ENCODE measurements at places on chromosomes 7 and 10.

DNA sequence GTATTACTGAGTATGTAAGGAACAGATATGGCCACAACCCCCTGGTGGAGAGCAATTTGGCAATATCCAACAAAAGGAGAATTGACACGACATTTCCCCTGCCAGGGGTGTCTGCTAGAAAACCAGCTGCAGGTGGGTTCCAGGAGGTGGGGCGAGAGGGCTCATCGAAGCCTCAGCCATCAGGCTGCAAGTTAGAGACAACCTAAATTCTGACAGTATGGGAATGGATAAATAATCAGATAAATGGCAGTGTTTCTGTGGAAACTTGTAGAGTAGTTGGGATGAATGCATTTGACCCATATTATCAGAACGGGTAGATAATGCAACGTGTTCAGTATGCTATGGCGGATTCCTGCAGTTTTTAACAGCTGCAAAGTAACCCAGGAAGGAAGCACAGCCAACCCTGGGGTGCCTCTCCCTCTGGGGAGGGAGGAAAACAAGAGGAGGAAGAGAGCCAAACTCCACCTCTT lies 3.5 kb downstream of the TMEM273 start:
- DNase-seq = no peak

GRCh38 chr10:3287572-3288445 lies 115.2 kb upstream of the PITRM1 start:
- no peak for DNase-seq

DNA sequence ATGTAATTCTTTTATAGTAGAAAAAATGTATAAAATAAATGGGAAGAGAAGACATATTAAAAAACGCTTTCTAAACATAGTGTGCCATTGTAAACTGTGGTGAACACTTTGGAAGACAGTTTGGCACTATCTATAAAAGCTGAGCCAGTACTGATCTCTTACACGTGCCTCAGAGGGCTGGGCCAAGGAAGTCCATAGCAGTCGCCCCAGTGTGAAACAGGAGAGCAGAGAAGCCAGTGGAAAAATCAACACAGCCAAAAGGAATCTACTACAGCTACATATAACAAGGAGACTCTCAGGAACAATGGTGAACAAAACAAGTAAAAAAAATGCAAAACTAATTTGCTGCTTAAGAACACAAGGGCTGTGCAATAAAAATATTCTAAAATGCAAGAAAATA lies 20.6 kb downstream of the SEPHS1 start:
- no peak for DNase-seq

DNA sequence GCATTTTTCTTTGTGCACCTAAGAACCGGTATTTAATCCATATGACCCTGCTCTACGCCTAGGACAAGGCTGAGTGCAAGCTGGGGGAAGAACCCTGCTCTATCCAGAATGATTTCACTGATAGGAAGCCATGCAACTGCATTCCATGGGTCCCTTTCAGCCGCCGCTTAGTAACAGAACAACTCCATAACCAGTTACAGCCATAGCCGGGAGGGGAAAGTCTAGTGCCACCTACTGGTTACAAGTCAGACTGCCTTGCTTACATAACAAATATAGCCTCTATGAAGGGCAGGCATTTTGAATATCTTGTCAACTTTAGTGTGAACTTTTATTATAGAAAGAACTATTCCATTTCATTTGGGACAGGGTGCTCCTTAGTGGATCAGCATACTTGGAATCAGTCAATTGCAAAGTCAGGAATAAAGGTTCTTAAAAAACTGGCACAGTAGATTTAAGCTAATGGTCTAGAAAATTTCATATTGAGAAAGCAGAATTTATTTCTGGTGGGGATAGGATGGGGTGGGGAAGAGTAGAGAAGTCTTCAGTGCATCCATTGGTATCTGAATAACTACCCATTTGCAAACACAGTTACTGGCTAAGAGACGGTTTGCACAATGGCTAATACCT lies 521.7 kb downstream of the ADRA2A start:
- DNase-seq = peak; percentile 0

DNA sequence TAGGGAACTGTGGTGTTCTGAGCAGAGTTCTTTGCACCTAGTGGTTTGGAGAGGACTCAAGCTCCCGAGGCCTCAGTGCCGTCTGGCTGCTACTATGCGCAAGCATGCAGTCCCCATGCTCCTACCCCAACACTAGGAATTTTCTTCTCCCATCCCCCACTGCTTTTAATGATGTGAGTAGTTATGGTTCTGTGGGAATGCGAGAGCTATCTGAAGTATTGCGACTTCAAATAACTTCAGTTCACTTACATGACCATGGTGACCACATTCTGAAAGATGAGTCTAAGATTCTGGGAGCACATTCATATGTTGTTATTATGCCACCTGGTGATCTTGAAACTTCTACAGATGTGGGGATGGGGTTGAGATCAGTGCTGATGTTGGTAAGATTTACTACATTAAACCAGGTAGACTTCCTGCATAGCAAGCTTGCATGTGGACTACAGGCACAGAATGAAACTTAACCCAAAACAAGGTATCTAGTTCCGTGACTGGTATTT lies 24.6 kb downstream of the HTR5A start:
- no peak for DNase-seq

DNA sequence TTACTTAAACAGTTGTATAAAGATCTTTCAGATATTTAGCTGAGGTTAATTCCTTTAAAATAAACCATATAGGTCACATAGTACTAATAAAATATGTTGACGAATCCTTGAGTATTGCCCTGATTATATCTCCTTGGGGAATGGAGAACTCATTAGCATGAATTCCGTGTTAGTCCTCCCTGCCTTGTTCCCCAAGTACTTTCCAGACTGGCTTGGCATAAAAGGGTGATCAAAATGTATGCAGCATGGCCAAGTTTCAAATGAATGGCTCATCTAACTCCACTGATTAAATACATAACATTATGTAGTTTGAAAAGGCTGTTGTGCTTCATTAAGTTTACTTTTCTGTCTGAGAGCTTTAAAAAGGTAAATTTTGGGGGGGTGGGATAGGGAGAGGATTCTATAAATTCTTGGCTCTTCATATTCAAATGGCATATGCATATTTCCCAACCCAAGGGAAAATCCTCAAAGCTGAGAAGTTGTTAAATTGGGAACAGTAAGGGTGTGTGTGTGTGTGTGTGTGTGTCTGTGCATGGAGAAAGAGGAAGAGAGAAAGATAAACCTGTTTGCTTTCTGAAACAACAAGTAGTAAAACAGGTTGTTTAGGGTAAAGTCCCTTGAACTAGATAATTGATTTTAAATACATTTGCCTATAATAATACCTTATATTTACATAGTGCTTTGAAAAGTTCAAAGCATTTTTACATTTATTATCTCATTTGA lies 4.8 kb upstream of the ADD3 start:
- no peak for DNase-seq

GRCh38 chr10:30111340-30112022 lies 52.1 kb upstream of the JCAD start:
- no peak for DNase-seq

DNA sequence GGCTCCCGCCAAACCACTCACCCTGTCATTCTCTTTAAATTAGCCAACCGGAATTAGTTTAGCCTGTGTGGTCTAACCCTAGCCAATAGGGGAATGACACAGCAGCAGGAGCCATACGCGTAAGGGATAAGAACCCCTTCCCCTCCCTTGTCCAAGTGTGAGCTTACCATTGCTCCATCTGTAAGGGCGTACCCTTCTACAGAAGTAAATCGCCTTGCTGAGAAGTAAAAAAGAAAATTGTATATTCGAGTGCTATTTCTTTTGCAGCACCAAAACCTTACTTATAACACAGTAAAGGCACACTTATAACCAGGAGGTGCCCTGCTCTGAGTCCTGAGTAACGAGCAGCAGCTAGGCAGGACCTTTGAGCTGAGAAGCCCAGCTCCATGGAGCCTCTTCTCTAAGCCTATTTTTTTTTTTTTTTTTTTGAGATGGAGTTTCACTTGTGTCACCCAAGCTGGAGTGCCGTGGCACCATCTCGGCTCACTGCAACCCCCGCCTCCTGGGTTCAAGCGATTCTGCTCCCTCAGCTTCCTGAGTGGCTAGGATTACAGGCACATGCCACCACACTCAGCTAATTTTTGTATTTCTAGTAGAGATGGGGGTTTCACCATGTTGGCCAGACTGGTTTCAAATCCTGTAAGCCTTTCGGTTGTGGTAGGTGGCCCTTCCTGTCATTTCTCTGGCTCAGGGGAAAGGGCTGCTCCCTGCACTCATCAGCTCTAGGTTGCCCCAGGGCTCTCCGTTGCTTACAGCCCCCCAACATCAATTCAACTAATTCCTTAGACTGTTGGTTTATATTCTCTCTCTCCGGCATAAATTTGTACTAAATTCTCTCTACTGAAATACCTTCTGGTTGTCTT lies 73.3 kb downstream of the NSUN6 start:
- DNase-seq = no peak

DNA sequence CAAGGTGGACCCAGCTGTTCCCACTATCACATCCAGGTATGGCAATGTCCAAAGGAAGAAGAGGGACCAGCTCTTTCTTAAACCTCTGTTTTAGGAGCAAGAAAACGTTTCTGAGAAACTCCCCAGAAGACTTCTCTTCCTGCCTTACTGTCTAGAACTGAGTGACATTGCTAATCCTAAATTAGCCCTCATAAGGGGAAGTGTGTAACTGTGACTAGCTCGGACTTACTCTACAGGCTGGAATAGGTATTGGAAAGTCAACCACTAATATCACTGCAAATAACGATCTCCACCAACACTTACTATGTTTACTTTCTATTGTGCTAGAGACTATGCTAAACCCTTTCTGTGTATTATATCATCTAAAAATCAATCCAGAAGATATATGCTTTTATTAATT lies 49.9 kb upstream of the RELN start:
- DNase-seq = no peak
